ENCODE measurements at places on chromosomes 1 and 21.

GRCh38 chr1:241770115-241770514 lies 77.9 kb upstream of the EXO1 start:
- no peak for DNase-seq

DNA sequence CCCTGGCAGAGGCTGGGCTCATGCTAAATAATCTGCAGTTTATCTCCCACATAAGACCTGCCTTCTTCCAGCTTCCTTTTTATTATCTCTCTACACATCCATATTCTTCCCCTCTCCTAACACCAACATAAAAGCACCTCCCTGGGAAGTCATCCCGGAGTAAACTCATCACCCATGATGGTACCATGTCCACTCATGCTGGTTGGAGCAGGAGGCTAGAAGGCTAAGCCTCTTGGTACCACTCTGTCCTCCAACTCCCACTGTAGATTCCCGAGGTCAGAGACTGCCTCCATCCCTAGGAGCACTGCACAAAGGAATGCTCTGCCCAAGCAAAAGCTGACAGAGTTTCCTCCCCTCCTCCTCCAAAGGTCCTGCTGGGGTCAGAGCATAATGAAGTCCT lies 4.2 kb downstream of the DENND2D start:
- DNase-seq = no peak

GRCh38 chr1:3558036-3558726 lies 53.1 kb downstream of the MEGF6 start:
- DNase-seq = no peak

- DNase-seq = no peak
Measured at GRCh38 chr1:219621047-219621786, 8.3 kb upstream of the ZC3H11B start.

- no peak for DNase-seq
Measured at GRCh38 chr1:48333316-48333715, 110.8 kb downstream of the SLC5A9 start.

- DNase-seq = no peak
Measured at GRCh38 chr1:218850367-218850766, 323.3 kb upstream of the LYPLAL1 start.

- DNase-seq = peak; percentile 43
Measured at GRCh38 chr1:95699149-95699953, 465.3 kb downstream of the RWDD3 start.

GRCh38 chr1:115814685-115815398 lies 26.1 kb downstream of the NHLH2 start:
- no peak for DNase-seq

- no peak for DNase-seq
Measured at GRCh38 chr1:202121006-202121405, 1.7 kb upstream of the GPR37L1 start.

DNA sequence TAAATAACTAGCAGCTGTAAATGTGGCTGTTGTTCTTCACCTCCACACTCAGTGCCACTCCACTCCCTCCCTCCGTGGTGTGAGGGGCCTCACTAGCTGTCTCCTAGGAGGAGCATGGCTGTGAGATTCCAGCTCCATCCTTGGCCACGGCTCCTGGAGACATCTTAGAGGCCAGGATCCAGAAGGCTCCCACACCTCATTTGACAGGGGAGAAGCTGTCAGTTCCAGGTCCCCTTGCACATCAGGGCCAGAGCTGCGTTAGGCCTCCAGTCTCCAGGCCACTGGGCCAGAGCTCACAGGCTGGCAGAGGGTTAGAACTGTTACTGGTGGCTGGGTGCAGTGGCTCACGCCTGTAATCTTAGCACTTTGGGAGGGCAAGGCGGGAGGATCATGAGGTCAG lies 15.0 kb downstream of the PCSK9 start:
- DNase-seq = no peak

GRCh38 chr21:41701749-41702148 lies 65.1 kb downstream of the RIPK4 start:
- DNase-seq = no peak

DNA sequence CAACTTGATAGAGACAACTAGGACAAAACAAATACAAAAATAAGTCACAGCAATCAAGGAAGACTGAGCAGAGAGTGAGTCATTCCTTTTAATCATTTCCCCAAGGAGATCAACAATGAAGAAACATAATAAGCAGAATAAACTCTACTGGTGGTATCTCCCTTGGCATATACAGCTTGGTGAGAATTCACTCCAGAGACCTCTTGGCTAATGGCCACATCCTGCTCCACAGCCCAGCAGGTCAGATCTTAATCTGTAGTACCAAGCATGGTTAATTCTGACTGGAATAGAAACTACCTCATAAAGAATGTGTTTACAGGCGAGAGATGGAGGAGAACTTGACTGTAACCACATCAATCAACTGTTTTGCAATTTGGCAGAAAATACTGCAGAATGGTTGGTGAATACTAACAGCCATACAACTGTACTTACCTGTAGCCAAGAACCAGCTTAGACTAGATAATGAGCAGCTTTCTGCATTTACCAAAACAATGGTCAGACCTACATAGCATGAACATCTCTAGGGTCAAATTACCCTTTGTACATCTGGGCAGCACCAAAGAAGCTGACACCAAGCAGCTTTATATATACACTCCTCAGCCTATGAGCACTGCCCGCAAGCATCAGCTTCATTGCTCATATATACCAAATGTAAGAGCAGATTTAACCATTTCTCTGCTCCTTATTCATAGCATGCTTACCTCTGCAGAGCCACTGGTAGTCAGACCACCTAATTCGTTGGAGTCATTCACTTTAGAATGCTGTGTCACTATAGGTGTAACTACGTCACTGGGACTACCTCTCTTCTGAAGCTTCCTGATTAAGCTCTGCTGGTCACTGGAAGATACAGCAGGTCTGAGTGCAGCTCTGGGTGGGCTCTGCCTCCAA lies 51.0 kb downstream of the KIAA0319L start:
- peak; percentile 30 for DNase-seq

DNA sequence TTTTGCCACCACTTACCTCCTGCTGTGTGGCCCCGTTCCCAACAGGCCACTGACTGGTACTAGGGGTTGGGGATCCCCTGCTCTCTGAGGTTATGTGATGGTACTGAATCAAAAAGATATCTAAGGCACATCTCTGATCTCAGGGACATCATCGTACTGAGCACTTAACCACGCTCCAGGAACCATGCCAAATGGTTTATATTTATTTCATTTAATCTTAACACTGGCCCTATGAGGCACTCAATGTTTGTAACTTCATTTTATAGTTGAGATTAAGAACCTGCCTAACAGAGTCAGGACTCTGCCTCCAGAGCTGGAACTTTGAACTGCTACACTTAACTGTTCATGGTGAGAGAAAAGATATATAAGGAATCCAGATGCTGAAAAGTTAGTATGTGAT lies 98.0 kb upstream of the HP1BP3 start:
- DNase-seq = no peak

- DNase-seq = peak; percentile 41
Measured at GRCh38 chr1:209808059-209808581, 2.2 kb upstream of the IRF6 start.

DNA sequence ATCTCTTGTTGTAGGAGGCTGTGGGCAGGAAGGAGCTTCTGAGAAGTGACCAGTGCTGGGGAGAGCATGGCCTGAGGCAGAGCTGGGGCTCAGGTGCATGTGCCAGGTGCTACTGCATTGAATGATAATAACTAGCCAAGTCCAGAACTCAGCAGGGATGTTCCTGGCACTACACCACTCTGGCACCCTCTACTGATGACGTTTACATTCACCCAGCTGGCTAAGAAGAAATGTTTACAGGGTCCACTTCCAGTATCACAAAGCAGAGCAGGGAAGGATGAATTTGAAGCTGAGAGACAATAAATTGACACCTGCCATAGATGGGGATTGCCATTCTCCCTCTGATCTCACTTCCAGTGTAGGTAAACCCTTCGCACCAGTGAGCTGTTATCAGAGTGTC lies 411.8 kb downstream of the SETD4 start:
- no peak for DNase-seq

DNA sequence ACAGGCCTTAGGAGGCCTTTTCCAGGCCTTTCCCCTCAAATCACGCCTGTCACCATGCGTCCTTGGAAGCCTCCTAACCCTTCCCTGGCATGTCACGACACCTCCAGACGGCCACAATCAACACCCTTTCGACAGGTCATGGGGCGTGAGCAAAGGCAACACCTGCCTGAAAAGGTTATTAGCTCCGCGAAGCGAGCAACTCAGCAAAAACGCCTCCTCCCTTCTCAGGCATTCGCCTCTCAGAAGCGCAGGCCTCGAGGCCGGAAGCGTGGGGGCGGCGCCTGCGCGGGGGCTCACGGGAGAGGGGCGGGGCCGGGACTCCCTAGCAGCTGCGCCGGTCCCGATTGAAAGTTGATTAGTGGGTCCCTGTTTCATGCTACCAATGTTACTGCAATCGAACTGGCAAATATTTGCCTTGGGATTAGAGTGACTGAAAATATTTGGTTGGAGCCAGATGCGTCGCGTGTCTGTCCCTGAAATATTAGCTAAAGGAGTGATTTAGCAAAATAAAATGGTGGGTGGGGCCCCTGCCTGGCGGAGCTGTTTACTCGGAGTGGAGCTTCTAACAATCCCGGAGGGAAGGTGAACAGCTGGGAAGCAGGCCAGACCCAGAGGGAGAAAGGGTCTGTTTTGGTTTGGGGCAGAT lies 44.9 kb downstream of the GFI1 start:
- no peak for DNase-seq

DNA sequence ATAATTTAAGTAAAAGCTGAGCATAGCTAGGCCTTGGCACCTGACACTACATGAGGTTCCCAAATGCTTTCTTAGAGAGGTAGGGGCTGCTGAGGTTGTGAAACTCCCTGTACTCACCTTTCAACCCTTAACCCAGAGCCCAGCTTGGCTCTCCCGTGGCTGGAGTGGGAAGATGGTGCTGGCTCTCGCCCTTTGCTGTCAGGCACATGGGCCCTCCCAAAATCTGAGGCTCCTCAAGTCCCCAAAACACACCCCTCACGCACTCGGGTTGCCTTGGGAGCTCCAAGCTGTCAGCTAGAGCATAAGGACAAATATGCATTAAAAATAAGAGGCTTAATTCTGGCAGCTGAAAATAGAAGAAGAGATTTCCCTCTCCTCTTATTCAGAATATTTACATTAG lies 46.7 kb upstream of the PLPPR4 start:
- no peak for DNase-seq

DNA sequence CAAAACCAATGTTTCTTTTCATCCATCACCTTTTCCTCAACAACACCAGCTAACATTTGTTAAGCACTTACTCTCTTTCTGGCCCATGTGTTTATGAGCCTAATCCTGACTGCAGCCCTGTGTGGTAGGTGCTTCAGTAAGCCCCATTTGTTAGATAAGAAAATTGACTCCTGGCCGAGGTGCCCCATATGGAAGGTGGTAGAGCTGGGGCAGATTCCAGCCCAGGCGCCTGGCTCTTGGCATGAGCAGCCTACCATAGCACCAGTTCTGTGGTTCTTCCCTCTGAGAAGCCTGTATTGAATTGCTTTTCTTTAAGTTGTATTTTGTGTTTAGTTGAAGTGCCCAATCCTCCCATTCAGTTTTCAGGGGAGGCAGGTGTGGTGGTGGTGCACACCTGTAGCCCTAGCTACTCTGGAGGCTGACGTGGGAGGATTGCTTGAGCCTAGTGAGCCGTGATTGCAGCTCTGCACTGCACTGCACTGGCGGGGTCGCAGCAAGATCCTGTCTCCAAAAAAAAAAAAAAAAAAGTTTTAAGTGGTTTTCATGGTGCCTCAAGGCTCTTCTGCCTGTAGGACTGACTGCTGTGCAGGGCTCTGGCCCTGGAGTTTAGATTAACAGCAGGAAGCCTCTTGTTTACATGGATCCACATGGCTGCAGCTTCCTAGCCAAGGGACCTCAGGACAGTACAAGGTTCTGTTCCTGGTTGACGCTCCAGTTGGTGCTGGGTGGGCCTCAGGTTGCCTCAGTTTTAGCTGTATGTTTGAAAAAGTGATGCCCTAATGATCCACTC lies 125.9 kb downstream of the MRPS6 start:
- no peak for DNase-seq

GRCh38 chr1:31976401-31976800 lies 37.3 kb upstream of the KHDRBS1 start:
- no peak for DNase-seq

- no peak for DNase-seq
Measured at GRCh38 chr1:69728206-69728605, 160.5 kb downstream of the LRRC7 start.

GRCh38 chr21:45096217-45096616 lies 21.8 kb downstream of the ADARB1 start:
- DNase-seq = no peak

DNA sequence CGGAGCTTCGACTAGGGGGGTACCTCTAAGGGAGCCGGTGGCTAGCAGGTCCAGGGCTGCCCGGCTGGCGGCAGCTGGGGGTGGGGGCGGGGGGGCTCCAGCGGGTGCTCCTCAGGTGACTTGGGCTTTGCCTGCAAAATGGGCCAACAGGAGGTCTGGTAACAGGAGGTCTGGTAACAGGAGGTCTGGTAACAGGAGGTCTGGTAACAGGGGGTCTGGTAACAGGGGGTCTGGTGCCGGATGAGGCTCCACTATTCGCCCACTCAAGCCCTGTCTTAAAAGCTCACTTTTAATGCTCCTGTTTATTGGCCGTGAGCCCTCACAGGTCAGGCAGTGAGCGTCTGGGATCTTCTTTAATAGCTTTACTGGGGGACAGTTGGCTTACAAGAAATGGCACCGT lies 40.4 kb upstream of the ACTRT2 start:
- DNase-seq = no peak

- DNase-seq = peak; percentile 32
Measured at GRCh38 chr1:96804648-96805047, 83.1 kb downstream of the PTBP2 start.

DNA sequence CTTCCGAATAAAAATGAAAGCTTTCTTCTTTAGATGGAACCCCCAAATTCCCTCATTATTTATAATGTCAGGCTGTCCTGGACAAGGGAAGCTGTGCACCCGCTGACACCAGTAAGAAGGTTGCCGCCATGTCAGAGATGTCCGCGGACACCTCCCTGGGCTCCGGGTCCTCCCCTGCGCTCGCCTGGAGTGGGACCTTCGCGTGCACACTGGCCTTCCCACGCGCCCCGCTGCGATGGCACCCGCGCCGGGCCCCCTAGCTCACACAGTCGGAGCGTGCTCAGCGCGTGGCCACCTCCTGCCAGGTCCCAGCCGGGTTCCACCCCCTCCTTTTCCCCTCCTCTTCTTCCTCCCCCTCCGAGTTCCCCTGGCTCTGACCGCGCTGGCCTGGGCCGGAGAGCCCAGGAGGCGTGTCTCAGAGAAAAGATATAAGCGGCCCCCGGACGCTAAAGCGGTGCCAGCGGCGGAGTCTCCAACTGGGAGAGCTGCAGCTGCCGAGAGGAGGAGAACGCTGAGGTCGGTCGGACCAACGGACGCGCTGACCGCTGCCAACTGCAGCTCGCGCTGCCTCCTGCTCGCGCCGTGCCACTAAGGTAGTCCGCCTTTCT lies at the start of gene G0S2:
TSS of gene G0S2 (plus strand) at position 456 of the 608 bp plus-strand sequence. CDS start 273 bp downstream, outside the sequence.
- peak; percentile 72 for DNase-seq

Data from muscle of back (tissue), 13 donors.